Non-pigmented ciliary epithelial cell (primary cell): ENCODE measurements at places on chromosomes 1 and 21.

DNA sequence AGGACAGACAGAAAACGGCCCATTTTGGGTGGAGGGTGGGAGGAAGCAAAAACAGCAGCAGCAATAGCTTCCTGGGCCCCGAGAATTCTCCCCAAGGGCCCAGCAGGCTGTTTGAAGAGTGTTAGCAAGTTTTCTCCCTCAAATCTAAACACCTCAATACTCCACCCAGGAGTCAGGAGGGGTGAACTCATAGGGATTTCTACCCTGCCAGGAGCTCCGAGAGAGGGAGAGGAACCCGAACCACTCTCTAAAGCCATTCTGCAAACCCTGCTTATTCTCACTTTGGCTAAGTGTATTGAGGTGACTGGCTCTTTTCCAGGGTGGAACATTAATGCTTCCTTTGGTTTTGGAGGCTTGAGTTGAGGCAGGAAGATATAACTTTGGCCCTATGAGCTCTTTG is 55.6 kb upstream of the PPM1J start:
- DNase-seq = no peak

- no peak for DNase-seq
These were observed 199.1 kb downstream of the USP25 start for GRCh38 chr21:15928686-15929425.

DNA sequence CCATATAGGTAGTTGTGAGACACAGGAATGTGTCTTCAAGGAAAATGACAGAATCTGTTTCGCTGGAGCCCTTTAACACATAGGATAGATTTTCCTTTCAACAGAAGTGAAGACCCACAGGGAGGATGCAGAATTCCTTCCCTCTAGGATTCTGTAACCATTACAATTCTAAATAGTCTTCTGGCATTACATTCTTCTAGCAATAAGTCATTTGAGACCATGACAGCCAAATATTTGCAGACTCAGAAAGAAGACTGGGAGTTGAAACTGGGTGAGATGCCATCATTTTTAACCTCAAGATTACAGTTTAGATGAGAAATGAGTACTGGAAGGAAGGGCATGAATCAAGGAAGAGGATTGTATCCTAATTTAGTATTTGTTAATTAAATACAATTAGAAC is 61.6 kb downstream of the ZBTB18 start:
- peak; percentile 45 for DNase-seq

- DNase-seq = no peak
These were observed 183.6 kb downstream of the HFM1 start for GRCh38 chr1:91221017-91221416.

DNA sequence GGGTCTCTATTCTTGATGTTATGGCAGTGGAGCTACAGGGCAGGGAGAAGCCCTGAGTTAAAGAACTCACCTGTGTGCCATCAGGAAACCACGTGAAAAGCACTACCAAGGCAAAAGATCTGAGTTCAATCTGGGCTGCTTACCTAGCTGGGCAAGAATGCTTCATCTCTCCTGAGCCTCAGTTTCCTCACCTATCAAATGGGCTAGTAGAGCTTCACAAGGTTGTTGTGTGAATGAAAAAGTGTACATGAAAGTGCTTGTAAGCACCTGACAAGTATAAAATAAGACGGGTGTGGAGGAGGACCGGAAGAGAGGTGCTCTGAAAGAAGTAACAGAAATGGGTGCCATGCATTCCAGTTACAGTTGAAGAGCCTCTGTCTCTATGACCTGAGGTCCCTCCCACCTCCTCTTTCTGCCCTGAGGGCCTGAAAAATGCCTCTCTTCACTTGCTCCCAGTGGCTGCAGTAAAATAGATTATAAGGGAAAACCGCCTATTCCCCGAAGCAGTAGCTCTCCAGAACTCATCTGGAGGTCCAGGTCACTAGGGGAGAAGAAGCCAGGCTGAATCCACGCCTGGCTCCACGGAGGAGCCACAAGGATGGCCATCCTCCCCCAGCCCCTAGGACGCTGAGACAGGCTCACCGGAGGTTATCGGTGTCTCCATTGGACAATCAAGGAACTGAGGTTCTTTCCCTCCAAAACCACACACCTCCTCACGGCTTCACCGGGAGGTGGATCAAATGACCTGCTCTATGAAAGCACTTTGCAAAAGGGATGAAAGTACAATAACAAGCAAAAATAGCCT is 1.4 kb downstream of the GPR161 start:
- no peak for DNase-seq

- no peak for DNase-seq
These were observed 12.7 kb upstream of the TSNAX start for GRCh38 chr1:231515748-231516147.

GRCh38 chr21:16891821-16892220 is 621.0 kb upstream of the CXADR start:
- peak; percentile 68 for DNase-seq

DNA sequence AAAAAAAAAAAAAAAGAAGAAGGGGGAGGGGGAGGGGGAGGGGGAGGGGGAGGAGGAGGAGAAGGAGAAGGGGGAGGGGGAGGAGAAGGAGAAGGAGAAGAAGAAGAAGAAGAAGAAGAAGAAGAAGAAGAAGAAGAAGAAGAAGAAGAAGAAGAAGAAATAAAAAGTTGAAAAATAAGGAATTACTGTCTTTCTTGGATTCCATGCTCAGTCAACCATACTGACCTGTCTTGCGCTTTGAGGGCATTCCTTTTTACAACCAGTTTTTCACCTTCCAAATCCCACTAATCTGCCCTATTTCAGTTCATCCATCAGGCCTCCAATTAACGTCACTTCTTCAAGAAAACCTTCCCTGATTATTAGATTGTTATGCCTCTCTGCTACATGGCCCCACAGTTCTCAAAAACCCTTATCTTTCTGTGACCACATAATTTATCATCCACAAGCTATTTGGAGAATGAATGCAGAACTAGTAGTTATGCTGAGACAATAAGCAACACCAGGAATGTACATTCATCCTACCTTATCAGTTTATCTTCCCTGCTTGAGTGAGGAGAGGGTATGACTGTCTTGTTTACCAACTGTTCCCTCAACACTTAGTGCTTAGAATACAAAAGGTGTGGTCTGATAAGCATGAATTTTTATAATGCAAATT is 57.5 kb upstream of the GUCA2A start:
- DNase-seq = peak; percentile 83

GRCh38 chr1:14659913-14660312 is 61.4 kb downstream of the KAZN start:
- no peak for DNase-seq

- DNase-seq = no peak
These were observed 40.6 kb upstream of the CD46 start for GRCh38 chr1:207711285-207711684.

DNA sequence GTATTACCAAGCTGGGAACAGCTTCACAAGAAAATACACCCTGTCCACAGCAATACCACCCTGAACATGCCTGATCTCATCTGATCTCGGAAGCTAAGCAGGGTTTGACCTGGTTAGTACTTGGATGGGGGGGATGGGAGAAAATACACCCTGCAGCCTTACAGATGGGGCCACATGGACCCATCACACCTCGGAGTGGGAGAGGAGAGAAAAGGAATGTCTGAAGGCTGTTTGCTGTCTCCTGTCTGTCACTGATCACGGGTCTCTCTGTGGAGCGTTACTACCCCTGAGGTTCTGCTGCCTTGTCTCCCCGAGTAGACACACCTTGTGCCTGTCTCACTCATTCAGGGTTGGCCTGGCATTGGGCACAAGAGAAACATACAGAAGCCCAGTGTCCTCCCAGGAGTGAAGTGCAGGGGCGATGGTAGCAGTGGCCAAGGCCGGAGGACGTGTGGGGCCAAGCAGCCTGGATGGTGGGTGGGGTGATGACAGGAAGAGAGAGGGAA is 48.0 kb downstream of the TEX35 start:
- no peak for DNase-seq

- DNase-seq = no peak
These were observed 948 bp downstream of the TXLNA start for GRCh38 chr1:32180186-32181060.
